ENCODE measurements at places on chromosomes 16 and 17.

DNA sequence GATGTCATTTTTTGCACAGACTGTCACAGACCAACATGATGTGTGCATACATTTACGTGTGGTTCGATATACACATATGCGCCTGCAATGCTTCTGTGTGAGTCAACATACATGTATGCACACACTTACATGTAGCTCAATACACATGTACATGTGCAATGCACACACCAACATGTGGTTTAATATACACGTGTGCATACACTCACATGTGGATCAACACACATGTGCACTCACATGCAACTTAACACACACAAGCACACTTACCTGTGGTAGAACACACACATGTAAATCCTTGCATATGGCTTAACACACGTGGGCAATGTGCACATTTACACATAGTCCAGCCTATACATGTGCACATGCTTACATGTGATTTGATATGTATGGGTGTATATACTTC lies 97.5 kb downstream of the CYLD start:
- no peak for DNase-seq

GRCh38 chr17:72422505-72423285 lies 301.9 kb downstream of the SOX9 start:
- peak; percentile 6 for DNase-seq

GRCh38 chr17:79966681-79967080 lies 69.0 kb downstream of the TBC1D16 start:
- DNase-seq, result no peak

DNA sequence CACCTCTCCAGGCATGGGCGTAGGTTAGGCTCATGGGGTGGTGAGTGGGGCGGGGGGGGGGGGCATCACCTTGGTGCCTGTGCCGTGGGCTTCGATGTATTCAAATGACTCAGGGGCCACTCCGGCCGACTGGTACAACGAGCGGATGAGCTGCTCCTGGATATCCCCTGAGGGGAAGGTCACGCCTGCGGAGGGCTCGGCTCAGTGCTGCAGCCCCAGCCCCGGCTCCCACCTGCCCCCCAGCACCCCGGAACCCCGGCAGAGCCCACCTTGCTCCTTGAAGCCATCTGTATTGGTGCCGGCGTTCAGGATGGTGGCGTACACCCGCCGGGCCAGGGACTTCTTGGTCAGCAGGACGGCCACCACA lies 5.4 kb downstream of the FASN start:
- DNase-seq, result no peak

DNA sequence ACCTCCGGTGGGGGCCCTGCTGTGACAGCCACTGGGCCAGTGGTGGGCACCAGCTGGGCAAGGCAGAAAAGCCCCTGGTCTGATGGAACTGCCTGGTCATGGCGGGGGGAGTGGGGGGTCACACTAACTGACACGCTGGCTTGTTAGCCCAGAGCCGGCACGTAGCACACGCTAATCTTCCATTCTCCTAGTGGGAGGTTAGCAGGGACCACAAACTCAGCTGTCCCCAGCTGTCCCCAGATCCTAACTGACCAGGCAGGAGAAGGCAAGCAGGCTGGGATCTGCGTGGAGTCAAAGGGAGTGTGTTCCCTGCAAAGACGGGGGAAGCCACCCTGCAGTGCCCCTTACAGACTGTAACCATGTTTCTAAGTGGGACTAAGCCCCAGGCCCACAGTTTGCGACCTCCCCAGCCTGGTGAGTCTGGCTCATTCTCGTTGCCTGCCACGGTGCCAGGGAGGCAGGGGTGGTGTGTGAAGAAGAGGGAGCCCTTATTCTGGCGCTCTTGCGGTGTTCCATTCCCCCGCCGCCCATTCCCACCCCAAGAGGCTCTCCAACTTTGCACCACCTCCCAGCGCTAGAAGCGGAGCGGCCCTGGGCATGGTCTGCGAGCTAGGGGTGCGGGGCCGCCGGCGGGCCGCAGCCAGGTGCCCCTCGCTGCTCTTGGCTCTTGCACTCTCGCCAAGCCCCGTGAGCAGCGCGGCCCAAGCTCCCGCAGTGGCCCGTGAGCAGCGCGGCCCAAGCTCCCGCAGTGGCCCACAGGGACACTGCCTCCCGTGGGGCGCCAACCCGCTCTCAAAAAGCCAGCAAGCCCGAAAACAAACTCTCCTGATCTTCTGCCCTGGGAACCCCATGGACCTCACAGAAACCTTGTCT lies 12.1 kb upstream of the ZNF423 start:
- no peak for DNase-seq

All from CD4-positive, CD25-positive, alpha-beta regulatory T cell (primary cell).